Fibroblast of skin of right biceps (primary cell): ENCODE measurements at places on chromosomes 6 and 20.

- DNase-seq: no peak
These were observed 34.9 kb downstream of the GSTA2 start for GRCh38 chr6:52728394-52728793.

- DNase-seq: peak; percentile 19
These were observed 81.6 kb downstream of the DTD1 start for GRCh38 chr20:18669241-18670019.

DNA sequence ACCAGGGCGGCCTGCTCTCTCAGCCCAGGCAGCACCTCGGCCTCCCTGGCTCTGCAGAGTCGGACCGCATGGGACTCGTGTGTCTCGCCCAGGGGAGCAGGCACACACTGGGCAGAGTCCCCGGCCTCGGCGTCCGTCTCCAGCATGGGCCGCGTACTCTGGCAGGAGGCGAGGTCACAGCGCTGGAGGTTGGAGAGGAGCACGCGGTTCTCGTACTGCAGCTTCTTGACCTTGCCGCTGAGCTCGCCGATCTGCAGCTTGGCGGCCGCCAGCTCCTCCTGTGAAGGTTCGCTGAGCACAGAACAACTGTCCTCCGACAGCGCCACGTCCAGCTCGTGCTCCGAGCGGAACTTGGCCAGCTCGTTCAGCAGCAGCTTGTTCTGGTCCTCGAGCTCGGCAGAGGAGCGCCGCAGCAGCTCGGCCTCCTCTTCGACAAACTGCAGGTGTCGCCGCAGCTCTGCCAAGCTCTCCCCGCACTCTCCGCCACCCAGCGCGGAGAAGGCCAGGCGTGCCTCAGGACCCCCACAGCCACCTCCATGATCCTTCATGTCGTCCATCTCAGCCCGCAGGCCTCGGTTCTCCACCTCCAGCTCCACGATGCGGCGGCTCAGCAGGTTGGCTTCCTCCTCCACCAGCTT, 42.0 kb upstream of the DSN1 start:
- no peak for DNase-seq

GRCh38 chr6:84425971-84426705, 198.7 kb upstream of the CEP162 start:
- DNase-seq: no peak

- DNase-seq: no peak
These were observed 320.5 kb downstream of the DHX35 start for GRCh38 chr20:39282619-39283092.

DNA sequence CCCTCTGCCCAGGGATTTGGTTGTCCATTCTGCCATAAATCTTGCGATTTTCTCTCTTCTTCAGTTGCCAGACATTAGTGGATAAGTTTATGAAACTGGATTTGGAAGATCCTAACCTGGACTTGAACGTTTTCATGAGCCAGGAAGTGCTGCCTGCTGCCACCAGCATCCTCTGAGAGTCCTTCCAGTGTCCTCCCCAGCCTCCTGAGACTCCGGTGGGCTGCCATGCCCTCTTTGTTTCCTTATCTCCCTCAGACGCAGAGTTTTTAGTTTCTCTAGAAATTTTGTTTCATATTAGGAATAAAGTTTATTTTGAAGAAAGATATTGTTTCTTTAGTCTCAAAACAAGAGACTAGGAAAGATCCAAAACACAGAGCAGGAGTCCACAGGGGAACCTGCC, at the start of gene SAPCD1:
Gene SAPCD1, plus strand, starts transcription at position 301 of the 400 bp plus-strand sequence. CDS start 399 bp downstream, outside the sequence.
- DNase-seq: no peak

DNA sequence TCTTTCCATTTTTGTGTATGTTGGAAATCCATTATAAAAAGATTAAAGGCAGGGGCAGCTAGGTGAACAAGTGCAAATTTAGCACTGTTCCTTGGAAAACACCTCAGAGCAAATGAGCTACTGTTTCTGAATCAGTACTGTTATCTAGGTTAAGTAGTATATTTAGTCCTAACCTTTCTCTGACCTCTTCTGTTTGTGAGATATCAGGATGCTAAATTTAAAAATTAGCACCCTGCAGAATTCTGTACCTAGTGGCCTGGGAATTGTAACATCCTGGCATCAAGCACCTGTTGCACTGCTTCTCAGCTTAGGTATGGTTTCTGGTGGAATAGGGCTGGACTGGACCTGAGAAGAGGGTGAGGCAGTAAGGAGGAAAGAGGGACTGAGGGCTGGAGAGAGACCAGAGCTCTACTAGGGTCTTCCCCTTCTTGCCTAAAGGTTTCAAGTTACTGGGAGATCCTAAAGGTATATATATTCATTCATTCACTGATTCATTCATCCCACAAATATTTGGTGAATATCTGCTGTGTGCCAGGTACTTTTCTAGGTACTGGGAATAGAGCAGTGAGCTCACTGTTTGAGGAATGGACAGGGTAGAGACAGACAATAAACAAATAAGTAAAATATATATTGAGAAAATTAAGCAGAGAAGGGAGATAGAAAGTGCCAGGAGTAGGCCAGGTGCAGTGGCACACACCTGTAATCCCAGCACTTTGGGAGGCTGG, 5.2 kb downstream of the ZNF76 start:
- no peak for DNase-seq

DNA sequence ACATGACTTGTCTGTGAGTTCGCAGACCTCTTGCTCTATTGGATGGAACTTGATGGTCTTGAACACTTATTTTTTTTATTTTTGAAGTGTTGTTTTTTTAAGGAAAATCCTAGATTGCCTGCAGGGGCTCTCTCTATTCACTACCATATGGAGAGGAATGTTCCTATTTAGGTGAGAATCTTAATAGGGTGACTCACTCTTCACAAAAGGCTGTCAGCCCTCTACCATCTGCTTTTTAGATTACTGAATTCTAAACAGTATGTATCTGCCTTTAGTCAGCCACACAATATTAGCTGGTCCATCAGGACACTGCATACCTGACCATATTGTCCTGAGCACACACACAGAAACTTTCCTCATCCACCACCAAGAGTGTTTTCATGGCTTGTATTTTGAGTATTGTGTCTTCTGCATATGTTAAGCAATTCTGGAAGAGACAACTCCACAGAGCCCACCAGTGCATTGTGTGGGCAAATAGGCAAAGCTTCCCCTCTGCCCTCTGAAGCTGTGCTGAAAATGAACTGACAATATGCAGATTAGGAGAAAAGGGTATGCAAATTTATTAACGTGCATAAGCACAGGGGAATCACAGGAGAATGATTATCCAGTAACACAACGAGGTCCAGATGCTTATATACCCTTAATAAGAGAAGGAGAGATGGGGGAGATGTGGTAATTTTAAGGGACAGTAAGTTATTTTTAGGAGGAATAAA, 6.6 kb upstream of the BTBD9 start:
- peak; percentile 22 for DNase-seq
